Stimulated activated CD4-positive, alpha-beta T cell treated with anti-CD3 and anti-CD28 coated beads, Interleukin-1b, Interleukin-23, amount 100 ng/mL, for 1 hour (primary cell): ENCODE measurements at places on chromosomes 5 and 9.

GRCh38 chr9:69970001-69970533 is 73.6 kb upstream of the MAMDC2 start:
- DNase-seq = no peak

DNA sequence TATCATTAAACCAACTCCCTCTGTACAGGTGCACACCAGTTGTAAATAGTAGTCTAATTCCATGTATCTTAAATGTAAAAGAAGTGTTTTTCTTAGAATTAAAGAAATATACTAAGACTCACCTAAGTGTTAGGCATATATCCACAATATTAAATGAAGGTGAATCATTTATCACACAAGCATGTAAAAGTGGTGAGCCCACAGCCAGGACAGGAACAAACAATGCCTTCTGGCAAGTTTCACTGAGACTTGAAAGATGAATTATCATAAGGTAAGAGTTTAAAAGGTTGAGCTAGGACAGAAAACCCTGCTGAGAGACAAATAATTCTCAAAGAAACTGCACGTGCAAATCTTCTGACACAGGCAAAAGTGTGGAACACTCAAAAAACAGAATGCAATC is 832.5 kb downstream of the TAF11L14 start:
- DNase-seq = no peak

GRCh38 chr5:37723162-37723961 is 116.5 kb downstream of the GDNF start:
- no peak for DNase-seq

DNA sequence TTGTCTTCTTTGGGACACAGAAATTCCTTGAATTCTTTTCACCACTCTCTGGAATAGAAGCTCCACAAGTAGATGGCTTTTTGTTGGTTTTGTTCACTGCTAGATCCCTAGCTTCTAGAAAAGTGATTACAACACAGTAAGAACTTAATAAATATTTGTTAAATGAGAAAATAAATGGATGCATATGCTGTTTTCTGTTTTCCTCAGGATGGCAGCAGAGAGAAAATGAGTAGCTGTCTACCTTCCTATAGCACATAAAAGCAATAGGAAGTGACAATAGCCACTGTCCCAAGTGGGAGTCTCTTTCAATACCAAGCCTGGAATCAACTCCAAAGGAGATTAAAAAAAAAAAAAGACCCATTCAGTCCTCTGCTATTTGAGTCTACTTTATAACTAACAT is 100.6 kb upstream of the NREP start:
- no peak for DNase-seq

GRCh38 chr5:68894673-68895072 is 199.1 kb upstream of the SLC30A5 start:
- DNase-seq = no peak

DNA sequence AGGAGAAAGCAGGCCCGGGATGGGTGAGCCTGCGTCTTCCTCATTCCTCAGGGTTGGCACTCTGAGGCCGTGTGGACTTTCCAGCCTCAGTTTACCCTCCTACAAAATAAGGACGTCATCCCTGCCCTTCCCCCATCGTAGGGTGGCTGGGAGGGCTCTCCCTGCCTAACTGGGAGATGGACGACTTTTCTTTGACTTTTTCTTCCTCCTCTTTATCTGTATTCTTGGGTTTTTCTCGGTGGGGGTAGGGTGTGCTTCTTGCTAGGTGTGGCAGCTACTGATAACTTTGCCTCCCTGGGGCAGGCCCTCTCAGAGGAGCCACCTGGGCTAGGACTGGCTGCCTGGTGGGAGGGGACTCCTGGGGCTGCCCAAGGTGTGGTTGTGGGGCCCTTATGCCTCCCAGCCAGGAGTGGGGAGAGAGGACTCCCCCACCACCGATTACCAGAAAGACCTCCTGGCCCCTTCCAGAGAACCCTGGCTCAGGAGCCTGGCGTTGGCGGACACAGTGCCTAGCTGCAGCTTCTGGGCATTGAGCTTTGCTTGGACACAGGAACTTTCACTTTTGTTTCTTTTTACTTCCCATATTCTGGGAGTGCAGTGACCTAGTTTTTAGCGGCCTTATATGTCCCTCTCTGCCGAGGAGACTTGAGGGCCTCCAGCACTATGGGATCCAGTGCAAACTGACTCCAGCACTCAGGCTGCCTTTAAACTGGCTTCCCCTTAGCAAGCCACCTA is 6.1 kb downstream of the GLIPR2 start:
- DNase-seq = no peak

GRCh38 chr9:115540091-115540490 is 422.1 kb upstream of the TNC start:
- no peak for DNase-seq

- no peak for DNase-seq
Measured at GRCh38 chr5:150625831-150626746, 14.4 kb upstream of the SYNPO start.

DNA sequence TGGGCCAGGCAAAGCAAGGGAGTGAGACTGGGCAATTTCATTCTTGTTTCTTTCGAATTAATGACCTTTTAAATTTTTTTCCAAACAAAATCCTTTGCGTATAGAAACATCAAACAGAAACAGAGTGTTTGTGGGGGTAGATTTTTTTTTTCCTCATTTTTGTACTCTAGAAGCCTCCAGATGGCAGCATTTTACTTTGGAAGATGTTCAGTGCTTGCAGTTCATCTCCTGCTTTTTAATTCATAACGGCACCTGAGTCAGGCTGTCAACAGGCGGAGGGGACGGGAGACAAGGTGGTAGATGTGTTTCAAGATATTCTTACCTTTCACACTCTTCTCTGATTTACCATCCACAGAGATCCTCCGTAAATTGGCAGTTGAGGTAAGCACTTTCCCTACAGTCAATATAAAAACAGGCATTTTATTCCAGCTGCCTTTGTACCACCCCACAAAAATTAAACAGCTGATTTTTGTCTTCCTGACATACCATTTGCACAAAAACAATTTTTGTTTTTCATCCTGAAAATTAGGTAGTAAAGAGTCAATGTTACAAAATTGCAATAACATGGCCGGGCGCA is 99.5 kb upstream of the FBXL17 start:
- DNase-seq = no peak

GRCh38 chr5:119218830-119219782 is 136.7 kb upstream of the TNFAIP8 start:
- no peak for DNase-seq

- DNase-seq = no peak
Measured at GRCh38 chr9:78769690-78770089, 472.8 kb downstream of the PSAT1 start.

DNA sequence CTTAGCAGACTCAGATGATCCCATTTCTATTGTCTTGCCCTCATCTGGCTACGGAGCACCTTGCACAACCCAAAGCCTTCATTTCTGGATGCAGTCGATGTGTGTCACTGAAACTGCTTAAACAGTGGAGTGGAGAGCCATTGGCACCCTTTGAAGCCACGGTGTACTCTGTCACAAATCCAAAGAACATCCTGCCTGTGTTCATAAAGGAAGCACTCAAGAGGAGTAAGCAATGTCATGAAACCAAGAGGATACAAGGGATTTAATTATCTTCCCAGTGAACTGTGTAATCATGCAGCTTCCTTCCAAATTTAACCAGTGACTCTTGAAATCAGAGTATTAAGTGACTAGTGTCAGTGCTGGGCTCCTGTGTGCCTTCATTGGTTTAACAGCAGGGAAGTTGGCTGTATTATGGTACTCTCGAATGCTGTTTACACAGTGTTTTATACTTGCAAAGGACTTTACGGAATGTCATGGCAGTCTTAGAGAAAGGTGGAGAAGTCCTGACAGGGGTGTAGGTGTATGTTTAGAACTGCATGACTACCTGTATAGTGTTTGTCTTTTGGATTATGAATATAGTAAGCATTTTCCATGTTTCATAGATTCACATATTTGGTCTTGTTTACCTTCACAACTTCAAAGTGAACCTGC is 41.9 kb downstream of the CD180 start:
- DNase-seq = no peak

DNA sequence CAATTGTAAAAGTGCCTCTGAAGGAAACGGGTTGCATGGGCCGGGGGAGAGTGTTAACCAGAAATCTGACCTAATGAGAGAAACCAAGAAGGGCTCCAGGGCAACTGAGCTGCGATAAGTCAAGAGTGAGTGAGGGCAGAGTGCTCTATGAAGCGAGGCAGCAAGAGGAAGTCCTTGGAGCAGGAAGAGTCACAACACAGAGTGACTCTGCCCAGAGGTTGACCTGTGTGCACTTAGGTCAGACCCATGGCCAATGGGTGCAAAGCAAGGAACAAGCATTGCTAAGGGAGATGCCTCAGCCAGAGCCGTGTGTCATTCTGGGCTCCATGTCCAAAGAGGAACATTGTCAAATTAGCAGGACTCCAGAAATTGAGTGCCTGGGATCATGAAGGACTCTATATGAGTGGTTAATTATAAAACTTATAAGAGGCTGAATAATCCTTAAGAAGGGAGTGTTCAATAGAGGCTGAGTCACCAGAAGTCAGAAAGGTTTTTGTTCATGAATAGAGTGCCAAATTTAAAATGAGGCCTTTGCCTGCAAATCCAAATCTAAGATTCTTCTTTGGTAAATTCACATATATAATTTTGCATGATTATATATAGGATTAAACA is 438.5 kb downstream of the MED10 start:
- no peak for DNase-seq

GRCh38 chr9:73118286-73118685 is 33.4 kb upstream of the ANXA1 start:
- no peak for DNase-seq

GRCh38 chr5:151700296-151700695 is 13.6 kb upstream of the SPARC start:
- DNase-seq = no peak

DNA sequence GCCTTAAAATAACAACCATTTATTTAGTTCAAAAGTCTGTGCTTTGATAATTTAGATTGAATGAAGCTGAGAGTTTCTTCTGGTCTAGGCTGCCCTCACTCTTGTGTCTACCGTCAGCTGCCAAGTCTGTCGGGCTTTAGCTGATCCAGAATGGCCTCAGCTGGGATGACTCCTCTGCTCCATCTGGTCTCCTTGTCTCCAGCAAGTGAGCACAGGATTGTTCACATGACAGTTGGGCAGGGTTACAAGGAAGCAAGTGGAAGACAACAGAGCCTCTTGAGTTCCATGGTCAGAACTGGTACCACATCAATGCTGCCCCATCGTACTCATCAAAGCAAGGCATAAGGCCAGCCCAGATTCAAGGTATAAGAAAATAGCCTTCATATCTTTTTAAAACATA is 9.0 kb downstream of the HTR1A start:
- no peak for DNase-seq

DNA sequence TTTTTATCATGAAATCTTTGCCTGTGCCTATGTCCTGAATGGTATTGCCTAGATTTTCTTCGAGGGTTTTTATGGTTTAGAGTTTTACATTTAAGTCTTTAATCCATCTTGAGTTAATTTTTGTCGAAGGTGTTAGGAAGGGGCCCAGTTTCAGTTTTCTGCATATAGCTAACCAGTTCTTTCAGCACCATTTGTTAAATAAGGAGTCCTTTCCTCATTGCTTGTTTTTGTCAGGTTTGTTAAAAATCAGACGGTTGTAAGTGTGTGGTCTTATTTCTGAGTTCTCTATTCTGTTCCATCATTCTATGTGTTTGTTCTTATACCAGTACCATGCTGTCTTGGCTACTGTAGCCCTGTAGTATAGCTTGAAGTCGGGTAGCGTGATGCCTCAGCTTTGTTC is 55.9 kb downstream of the YTHDC2 start:
- no peak for DNase-seq
